Activated naive CD8-positive, alpha-beta T cell treated with anti-CD3 and anti-CD28 coated beads for 36 hours (primary cell): ENCODE measurements at places on chromosomes 12 and 14. TPM values are rescaled to one million over a fixed set of nuclear protein-coding genes. Genes with fewer than 3 reads are reported as not detected.

GRCh38 chr12:18562531-18562930, 175.3 kb downstream of the PLCZ1 start:
- no peak overlapping the region for H3K4me3 ChIP-seq
- no peak overlapping the region for H3K27ac ChIP-seq
- H3K36me3 ChIP-seq, result no peaks in the 10 kb centered on the region
- DNase-seq, result no peak

DNA sequence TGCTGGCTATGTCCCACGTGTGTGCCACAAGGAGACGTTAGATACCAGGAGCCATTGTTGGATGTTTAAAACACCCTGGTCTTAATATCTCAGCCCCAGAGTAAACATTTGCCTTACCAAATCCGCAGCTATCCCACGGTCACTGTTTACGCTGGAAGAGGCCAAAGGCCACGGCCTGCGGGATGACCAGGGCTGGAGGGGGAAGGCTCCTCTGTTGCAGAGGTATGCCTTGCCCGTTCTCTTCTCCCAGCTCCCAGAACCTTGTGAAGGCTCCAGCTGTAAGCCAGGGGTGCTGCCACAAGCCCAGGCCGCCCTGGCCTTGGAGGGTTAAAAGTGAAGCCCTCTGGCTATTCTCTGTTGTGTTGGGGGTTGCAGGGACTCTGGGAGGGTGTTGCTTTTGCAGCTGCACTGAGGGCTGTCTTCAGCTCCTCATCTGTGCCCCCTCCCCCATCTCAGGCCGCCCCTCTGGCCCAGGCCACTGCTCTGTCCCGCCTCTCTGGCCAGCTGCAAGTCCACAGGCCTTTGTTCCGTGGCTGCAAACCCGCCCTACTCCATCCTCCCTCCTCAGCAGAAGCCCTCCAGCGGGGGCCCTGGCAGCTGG, 2.5 kb downstream of the PLEKHG3 start:
- H3K27ac ChIP-seq, result no peak overlapping the region
- H3K36me3 ChIP-seq, result no peaks in the 10 kb centered on the region
- peaks cover 25% of the 10 kb centered on the region for H3K4me1 ChIP-seq
- peaks cover 66% of the 10 kb centered on the region for H3K27me3 ChIP-seq
- no peak overlapping the region for H3K4me3 ChIP-seq

DNA sequence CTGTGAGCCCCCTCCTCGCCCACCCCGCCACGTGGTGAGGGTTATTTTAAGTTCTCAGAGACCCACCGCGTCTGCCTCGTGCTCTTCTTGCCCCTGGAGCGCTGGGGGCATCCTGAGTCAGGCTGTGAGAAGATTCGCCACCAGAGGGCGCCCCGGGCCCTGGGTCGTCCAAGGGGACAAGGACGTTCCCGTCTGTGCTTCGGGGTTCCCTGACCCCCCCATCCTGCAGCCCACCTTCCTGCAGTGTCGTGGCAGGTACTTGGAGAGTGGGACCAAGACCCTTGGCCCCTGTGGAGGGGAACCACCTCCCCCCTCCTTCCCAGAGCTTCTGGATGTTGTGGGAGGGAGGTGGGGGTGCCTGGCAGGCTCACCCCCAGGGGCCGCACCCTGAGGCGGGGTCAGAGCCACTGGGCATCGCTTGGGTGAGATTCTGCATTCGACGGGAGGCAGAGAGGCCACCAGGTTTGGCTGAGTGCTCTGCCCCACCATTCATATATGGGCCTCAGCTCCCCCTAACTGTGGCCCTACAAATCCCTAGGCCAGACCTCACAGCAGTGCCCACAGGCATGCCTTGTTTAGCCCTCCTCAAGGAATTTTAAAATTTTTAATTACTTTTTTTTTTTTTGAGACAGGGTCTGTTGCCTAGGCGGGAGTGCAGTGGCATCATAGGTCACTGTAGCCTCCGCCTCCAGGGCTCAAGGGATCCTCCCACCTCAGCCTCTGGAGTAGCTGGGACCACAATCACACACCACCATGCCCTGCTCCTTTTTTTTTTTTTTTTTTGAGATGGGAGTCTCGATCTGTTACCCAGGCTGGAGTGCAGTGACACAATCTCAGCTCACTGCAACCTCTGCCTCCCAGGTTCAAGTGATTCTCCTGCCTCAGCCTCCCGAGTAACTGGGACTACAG, 17.0 kb downstream of the RHOF start:
- peaks cover 16% of the 10 kb centered on the region for H3K4me1 ChIP-seq
- H3K4me3 ChIP-seq, result no peak overlapping the region
- DNase-seq, result peak; percentile 85
- peaks cover 14% of the 10 kb centered on the region for H3K36me3 ChIP-seq

GRCh38 chr12:48187916-48188695, 4.7 kb downstream of the CCDC184 start:
- no peaks in the 10 kb centered on the region for H3K36me3 ChIP-seq
- DNase-seq, result no peak
- H3K4me3 ChIP-seq, result no peak overlapping the region
- no peak overlapping the region for H3K27ac ChIP-seq

- DNase-seq, result no peak
- no peak overlapping the region for H3K4me3 ChIP-seq
- no peak overlapping the region for H3K27ac ChIP-seq
- no peaks in the 10 kb centered on the region for H3K36me3 ChIP-seq
- H3K27me3 ChIP-seq, result peaks cover 7% of the 10 kb centered on the region
These were observed 398.2 kb downstream of the DPF3 start for GRCh38 chr14:72495668-72496067.

DNA sequence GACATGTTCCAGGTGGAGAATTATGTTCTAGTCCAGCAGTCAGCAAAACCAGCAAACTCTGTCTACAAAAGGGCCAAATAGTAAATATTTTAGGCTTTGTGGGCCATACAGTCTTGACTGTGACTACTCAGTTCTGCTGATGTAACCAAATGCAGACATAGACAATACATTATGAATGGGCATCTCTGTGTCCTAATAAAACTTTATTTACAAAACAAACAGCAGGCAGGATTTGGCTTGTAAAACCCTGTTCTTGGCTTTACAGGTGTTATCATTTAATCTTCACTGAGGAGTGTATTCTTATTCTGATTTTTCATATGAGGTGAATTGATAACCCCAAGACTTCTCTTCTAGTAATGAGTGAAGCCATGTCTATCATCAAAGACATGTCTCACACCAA, 278.6 kb downstream of the DUSP6 start:
- H3K36me3 ChIP-seq, result no peaks in the 10 kb centered on the region
- H3K27me3 ChIP-seq, result no peaks in the 10 kb centered on the region
- no peak for DNase-seq
- peaks cover 8% of the 10 kb centered on the region for H3K4me1 ChIP-seq
- H3K4me3 ChIP-seq, result no peak overlapping the region

- H3K4me1 ChIP-seq, result no peaks in the 10 kb centered on the region
- no peak overlapping the region for H3K4me3 ChIP-seq
- DNase-seq, result no peak
- H3K36me3 ChIP-seq, result no peaks in the 10 kb centered on the region
These were observed 95.9 kb downstream of the OTOGL start for GRCh38 chr12:80195074-80195726.

- H3K36me3 ChIP-seq, result peaks cover 34% of the 10 kb centered on the region
- peaks cover 14% of the 10 kb centered on the region for H3K4me1 ChIP-seq
- no peaks in the 10 kb centered on the region for H3K27me3 ChIP-seq
- H3K4me3 ChIP-seq, result no peak overlapping the region
- DNase-seq, result no peak
- H3K27ac ChIP-seq, result no peak overlapping the region
These were observed 78.9 kb upstream of the RESF1 start for GRCh38 chr12:31880340-31880739.

DNA sequence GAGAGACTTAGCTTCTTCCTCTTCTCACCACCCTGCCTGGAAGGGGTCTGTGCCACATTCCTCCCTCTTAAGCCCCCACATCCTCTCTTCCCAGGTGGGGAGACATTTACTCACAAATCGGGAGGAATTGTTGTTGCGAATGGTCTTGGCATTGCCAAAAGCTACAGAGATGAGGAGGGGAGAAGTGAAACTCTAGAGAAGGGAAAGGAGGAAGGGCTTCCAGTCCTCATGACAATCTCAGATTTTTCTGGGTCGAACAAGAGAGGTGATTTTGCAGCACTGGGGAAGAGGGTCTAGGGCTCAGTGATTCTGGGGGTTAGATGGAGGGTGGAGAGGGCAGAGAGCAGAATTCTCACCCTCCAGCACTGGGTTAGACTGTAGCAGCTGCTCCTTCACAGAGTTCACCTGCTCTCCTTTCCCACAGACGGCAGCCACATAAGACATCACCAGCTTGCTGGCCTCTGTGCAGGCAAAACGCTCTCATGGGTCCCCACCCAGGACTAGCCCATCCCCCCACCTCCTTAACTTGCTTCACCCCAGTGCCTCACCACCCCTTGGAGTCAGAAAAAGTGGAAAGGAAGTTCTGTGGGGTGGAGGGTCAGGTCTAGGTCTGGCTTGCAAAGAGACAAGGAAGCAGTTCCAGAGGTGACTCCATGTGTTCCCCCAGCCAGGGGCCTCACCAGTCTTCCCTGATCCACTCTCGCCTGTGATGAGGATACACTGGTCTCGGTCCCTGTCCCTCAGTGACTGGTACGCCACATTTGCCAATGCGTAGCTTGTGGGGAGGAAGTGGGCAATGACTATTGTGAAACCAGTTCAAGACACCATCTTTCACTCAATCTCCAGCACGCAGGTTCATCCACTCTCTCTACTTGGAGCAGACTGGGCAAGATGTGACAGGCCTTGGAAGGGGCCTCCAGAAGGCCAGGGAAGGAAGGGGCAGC, 2.7 kb downstream of the MYO1A start:
- peak; percentile 54 for DNase-seq
- H3K27me3 ChIP-seq, result peaks cover under 1% of the 10 kb centered on the region
- peak overlapping the region; percentile 7 for H3K4me3 ChIP-seq
- H3K36me3 ChIP-seq, result peaks cover 1% of the 10 kb centered on the region

DNA sequence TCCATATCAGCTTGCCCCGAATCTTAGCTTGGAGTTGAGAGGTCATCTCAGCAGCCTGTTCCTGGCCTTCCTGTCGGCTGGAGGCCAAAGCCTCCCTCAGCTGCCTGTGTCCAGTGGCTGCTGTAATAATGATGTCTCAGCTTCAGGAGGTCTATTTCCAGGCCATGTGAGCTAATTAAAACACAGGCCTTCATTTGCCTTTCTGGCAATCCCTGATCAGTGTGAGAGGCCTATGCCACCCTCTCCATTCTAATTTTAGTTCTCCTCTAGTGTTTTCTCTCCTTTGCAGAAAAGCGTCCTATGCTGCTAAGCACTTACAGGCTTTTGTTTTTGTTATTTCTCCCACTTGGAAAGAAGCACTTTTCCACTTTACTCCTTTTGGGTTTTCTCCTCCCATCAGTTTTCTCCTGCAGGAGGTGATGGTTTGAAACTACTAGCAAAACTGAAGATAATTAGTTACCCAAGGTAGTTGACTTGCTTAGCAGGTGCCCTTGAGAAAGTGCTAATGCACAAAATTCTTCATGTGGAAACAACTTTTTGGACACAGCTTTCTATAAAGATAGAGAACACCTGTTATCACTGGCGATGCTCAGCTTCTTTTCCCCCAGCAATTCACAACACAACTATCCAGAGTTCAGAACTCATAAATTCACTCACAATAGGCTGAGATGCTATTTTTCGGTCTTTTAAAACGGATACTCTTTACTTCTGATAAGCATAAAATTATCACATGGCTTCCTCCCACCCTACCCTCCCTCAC, 255.3 kb upstream of the GARIN6 start:
- H3K4me3 ChIP-seq, result no peak overlapping the region
- no peaks in the 10 kb centered on the region for H3K27me3 ChIP-seq
- H3K27ac ChIP-seq, result no peak overlapping the region
- DNase-seq, result no peak
- H3K4me1 ChIP-seq, result no peaks in the 10 kb centered on the region

- H3K4me3 ChIP-seq, result no peak overlapping the region
- H3K4me1 ChIP-seq, result no peaks in the 10 kb centered on the region
- no peak for DNase-seq
- H3K27ac ChIP-seq, result no peak overlapping the region
These were observed 16.1 kb upstream of the CCDC85C start for GRCh38 chr14:99619835-99620834.

DNA sequence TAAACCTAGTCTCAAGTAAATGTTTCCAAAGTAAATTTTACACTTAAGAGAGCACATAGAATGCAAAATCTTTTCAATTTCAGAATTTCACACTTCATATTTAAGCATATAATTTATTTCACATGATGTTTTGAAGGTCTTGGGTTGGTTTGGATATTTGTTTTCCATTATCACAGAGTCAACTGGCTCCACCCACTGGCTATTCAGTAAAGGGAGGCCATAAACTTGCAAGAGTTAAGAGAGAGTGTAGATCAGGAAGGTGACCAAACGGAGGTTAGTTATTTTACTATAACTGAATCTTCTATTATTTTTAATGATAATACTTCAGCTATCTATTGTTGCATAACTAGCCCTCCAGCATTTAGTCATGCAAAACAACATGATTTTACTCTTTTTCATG, 6.2 kb upstream of the CPNE8 start:
- H3K4me1 ChIP-seq, result peaks cover 5% of the 10 kb centered on the region
- H3K27me3 ChIP-seq, result peaks cover 24% of the 10 kb centered on the region
- no peak overlapping the region for H3K27ac ChIP-seq
- no peak overlapping the region for H3K4me3 ChIP-seq
- no peaks in the 10 kb centered on the region for H3K36me3 ChIP-seq
- no peak for DNase-seq

DNA sequence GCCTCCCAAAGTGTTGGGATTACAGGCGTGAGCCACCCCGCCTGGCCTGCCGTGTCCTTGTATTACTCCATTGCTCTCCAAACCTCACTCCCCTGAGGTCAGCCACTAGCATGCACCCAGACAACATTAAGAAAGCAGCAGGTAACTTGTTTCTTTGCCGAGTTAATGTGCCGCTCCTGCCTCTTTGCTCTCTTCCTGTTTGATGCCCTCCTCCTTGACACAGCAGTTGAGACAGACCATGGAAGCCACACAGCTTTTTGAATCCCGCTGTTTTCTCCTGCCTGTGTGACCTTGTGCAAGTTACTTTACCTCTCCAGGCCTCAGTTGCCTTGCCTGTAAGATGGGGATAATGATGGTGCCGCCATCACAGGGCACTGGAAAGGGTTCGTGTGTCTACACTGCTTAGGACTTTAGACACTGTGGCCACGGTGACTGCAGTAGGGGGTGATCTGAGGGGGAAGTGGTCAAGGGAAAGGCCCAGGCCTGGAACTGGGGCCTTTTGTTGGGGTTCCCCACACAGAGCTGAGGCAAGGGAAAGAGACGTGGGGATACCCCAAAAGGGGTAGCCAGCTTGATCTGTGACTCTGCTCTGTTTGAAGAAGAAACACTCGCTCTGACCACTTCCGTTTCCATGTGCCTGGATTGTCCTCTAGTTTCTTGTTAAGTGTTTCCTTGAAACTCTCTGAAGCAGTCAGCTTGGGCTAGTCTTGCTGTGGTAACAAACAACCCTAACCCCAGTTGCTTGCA, 69.3 kb downstream of the RIN3 start:
- DNase-seq, result peak; percentile 61
- peaks cover 90% of the 10 kb centered on the region for H3K36me3 ChIP-seq
- peak overlapping the region; percentile 27 for H3K4me3 ChIP-seq
- peak overlapping the region; percentile 90 for H3K27ac ChIP-seq
- peaks cover 90% of the 10 kb centered on the region for H3K4me1 ChIP-seq

- no peaks in the 10 kb centered on the region for H3K27me3 ChIP-seq
- peak overlapping the region; percentile 16 for H3K27ac ChIP-seq
- no peak overlapping the region for H3K4me3 ChIP-seq
- H3K36me3 ChIP-seq, result peaks cover 16% of the 10 kb centered on the region
These were observed 334.0 kb downstream of the BTG1 start for GRCh38 chr12:91811481-91812287.

Gene BDKRB2
- not detected for total RNA-seq

Gene PRB2
- total RNA-seq, result not detected

Gene P2RX2
- total RNA-seq, result not detected

Gene TAS2R43
- total RNA-seq, result 0.36 TPM

Gene C12orf43
- 32.4 TPM for total RNA-seq

Gene SPIC
- total RNA-seq, result not detected

Gene ACVRL1
- total RNA-seq, result not detected

Gene SYT1
- total RNA-seq, result not detected

Gene A2ML1
- not detected for total RNA-seq
